ENCODE measurements at places on chromosomes 1 and 21.

DNA sequence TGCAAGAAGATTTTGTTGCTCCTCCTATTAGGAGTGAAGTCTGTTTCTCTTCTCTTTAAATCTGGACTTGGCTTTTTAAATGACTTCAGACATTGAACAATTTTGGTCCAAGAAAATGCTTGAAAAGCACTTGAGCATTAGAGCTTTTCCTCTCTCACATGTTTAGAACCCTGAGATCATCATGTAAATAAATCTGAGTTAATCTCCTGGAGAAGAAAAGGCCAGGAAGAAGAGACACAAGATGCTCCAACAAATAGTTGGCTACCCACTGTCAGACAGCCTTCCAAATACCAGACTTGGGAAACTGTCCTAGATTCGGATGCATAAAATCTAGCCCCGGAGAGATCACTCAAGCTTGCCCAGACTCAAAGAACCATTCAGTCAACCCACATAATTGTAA, 1353.1 kb upstream of the ADGRL4 start:
- DNase-seq, result no peak

DNA sequence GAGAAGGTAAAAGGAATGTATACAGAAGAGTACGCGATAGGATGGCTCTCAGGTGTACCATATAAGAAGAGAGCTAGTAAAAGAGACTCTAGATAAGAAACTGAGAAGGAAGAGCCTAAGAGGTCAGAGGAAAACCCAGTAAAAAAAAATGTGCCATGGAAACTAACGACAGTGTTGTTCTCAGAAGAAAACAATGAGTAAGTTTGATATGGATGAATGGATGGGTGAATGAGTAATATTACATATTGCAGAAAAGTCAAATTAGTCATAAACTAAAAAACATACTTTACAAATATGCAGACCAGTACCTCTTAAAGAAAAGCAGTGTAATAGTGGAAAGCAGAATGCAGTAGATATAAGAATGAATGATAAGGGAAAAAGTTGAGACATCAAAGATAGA, 316.2 kb downstream of the HMCN1 start:
- DNase-seq, result no peak

- DNase-seq, result no peak
Observed at GRCh38 chr1:151001602-151002001, 5.1 kb downstream of the MINDY1 start.

DNA sequence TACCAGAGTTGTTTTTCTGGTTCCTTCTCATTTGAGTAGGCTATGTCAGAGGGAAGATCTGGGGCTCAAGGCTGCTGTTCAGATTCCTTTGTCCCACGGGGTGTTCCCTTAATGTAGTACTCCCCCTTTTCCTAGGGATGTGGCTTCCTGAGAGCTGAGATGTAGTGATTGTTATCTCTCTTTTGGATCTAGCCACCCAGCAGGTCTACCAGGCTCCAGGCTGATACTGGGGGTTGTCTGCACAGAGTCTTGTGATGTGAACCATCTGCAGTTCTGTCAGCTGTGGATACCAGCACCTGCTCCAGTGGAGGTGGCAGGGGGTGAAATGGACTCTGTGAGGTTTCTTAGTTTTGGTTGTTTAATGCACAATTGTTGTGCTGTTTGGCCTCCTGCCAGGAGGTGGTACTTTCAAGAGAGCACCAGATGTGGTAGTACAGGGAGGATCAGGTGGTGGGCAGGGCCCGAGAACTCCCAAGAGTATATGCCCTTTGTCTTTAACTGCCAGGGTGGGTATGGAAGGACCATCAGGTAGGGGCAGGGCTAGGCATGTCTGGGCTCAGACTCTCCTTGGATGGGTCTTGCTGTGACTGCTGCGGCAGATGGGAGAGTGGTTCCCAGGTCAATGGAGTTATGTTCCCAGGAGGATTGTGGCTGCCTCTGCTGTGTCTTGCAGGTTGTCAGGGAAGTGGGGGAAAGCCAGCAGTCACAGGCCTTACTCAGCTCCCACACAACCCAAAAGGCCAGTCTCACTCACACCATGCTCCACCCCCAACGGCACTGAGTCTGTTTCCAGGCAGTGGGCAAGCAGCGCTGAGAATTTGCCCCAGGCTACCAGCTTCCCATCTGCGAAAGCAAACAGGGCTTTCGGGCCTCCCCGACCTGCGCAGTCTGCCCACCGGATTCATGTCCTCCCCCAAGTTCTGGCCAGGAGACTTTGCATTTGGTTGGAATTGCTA, 64.2 kb downstream of the SERINC2 start:
- no peak for DNase-seq

Data from activated naive CD8-positive, alpha-beta T cell treated with anti-CD3 and anti-CD28 coated beads for 36 hours (primary cell).